ENCODE measurements at places on chromosomes 16 and 17. TPM values are rescaled to one million over a fixed set of nuclear protein-coding genes. Genes with fewer than 3 reads are reported as not detected.
A peak's percentile ranks its signal among the peaks of the same experiment; 100 is the strongest.

KRTAP3-1 gene
- not detected for total RNA-seq

COASY gene
- 176 TPM for total RNA-seq

BEAN1 gene
- 0.32 TPM for total RNA-seq

RANBP10 gene
- 22.5 TPM for total RNA-seq

DNA sequence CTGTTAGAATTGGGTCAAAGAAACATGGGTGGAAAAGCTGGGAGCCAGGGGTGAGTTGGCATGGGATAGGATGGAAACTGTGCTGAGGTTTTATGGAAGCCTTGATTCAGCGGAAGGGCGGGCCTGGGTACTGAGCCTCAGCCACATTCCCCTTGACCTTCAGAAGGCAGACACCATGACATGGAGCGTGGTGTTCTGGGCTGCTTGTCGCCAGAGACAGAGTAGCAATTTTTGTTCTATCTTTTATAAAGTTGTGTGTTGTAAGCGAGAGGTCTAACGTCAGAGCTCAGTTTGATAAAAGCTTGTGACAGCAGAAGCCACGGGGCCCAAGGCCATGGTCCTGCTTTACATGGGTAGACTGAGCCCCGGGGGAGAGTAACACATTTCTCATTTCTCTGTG is 50.2 kb downstream of the SLC47A1 start:
- DNase-seq, result no peak

- peak; percentile 65 for DNase-seq
Observed at GRCh38 chr17:8436169-8436843, 622 bp downstream of the NDEL1 start.

DNA sequence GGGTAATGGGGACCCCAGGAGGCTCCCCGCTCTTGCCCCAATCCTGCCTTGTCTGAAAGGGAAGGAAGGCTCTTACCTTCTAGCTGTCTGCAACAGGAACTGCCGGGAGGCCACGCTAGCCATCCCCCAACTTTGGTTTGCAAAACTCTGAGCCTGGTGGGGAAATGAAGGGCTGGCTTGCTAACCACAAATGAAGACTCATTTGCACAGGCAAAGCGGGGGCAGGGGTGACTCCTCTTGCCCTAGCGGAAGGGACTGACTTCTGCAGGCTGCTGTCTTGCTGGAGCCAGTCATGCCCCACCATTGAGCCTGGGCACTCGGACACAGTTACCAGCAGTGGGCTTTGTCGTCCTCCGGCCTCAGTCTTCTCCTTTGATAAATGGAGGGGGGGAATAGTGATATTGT is 52.6 kb downstream of the PLCG2 start:
- peak; percentile 51 for DNase-seq

DNA sequence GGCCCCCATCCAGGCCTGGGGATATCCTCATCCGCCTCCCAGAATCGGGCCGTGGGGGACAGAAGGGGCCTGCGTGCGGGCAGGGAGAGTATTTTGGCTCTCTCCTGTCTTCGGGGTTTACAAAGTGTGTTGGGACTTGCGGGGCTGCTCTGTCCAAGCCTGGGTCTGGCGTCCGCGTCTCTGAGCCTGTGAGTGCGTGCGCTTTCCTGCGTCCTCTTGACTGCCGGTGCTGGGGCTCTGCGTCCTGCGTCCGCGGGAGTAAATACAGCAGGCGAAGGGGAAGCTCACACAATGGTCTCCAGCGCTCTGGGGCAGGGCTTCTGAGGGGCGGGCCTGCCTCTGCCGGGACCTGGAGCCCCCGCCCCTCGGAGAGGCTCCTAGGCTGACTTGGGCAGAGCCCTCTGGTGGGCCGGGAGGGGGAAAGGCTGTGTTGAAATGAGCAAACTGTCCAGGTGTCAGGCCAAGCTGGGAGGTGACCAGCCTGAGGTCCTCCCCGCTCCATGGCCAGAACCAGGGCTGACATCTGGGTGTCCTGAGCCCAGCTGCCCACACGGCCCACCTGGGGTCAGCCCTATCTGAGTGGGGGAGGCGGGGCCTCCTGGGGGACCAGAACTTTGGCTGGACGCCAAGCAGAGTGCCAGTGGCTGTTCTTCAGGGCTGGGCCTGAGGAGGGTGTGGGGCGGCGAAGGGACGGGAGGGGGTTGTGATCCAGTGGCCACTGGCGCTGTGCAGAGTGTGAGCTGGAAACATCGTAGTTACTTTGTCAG is 233.6 kb downstream of the SEC14L1 start:
- DNase-seq, result peak; percentile 71

DNA sequence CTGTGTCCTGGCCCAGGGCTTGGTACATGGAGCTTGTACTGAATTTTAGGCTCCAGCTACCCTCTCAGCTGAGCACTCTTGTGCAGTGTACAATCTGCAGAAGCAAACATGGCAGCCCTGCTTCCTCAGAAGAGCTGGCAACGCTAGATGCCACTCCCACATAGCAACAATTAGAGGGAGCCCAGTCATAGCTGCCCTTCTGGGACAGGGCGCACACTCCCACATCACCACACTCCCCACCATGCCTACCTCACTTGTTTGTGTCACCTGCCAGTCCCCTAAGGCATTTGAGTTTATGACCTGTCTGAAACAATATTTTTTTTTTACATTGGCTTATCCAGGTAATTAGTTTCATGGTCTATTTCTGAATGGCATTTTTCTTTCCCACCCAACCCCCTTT is 72.3 kb downstream of the C17orf67 start:
- DNase-seq, result no peak

- DNase-seq, result peak; percentile 51
Observed at GRCh38 chr17:81930142-81931125, 2.9 kb upstream of the MAFG start.

- DNase-seq, result no peak
Observed at GRCh38 chr17:78184868-78185267, 2.0 kb downstream of the TK1 start.

DNA sequence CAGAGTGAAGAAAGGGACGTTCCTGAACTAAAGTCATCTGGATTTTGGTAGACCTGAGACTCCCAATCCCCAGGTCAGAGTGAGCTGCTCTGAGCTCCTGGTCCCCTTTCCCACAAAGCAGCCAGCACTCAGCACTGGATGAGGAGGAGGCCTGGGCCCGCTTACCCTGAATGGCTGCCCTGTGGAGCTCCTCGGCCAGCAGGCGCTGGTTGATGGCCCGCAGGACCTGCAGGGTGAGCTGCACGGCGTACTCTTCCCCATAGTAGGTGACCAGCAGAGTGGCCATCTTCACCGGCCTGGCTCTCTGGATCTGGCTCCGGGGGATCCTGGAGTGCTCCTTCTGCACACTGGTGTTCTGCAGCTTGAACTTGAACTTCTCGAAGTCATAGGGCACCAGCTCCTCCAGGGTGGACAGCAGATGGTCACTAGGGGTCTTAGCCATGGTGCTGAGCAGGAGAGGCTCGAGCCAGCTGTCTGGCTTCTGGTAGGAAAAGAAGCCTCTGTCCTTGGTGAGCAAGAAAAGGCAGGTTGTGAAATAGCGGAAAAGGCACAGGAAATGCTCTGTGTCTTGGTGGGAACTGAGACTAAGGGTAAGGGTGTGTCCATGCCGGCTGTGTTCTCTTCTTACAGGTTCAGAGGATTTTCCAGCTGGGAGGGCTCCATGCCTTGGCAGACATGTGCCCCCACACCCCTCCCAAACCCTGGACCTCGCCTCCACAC is at the start of gene MEFV:
Gene MEFV (minus strand): TSS at position 488 of the 720 bp plus-strand sequence. CDS start 46 bp downstream, at position 442.
- DNase-seq, result no peak

- no peak for DNase-seq
Observed at GRCh38 chr17:19937522-19937921, 40.1 kb downstream of the AKAP10 start.
